Diencephalon (tissue), 1 donor: ENCODE measurements at places on chromosomes 6 and 20. TPM values are rescaled to one million over a fixed set of nuclear protein-coding genes. Genes with fewer than 3 reads are reported as not detected.

Gene RFX6
- total RNA-seq = not detected

Gene MRAP2
- total RNA-seq = 30.4 TPM

Gene TREM2
- 8.5 TPM for total RNA-seq

Gene LKAAEAR1
- total RNA-seq = 2.1 TPM

Gene GINS1
- total RNA-seq = 14.1 TPM

Gene PPP1R16B
- 19.6 TPM for total RNA-seq

Gene RCAN2
- 42.7 TPM for total RNA-seq

Gene PCK1
- not detected for total RNA-seq

Gene C6orf52
- total RNA-seq = 0.92 TPM

Gene DPPA5
- not detected for total RNA-seq

Gene CST5
- not detected for total RNA-seq

Gene MOG
- 1.4 TPM for total RNA-seq

Gene ENPP3
- total RNA-seq = 1.2 TPM

Gene ZSCAN9
- total RNA-seq = 28.6 TPM
